ENCODE measurements at places on chromosomes 3 and 15.

DNA sequence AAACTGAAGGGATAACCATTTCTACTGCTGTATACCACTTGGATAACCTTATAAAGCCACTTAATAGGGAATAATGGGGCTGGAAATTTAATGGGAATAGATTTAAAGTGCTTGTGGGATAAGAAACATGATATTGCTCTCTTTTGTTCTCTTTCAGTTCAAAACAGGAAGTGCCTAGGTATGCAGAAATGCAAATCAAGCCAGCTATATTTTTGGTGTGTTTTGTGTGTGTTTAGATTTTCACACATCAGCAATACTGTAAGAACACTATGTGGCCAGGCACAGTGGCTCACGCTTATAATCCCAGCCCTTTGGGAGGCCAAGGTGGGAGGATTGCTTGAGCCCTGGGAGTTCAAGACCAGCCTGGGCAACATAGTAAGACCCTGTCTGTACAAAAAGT is 442.3 kb upstream of the TPRG1 start:
- no peak for DNase-seq

DNA sequence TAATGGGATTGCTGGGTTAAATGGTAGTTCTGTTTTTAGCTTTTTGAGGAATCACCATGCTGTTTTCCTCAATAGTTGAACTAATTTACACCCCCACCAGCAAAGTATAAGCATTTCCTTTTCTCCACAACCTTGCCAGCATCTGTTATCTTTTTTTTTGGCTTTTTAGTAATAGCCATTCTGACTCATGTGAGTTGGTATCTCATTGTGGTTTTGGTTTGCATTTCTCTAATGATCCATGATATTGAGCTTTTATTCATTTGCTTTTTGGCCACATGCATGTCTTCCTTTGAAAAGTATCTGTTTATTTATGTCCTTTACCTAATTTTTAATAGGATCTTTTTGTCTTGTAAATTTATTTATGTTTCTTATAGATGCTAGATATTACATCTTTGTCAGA is 288.2 kb downstream of the EPHA6 start:
- DNase-seq, result no peak

DNA sequence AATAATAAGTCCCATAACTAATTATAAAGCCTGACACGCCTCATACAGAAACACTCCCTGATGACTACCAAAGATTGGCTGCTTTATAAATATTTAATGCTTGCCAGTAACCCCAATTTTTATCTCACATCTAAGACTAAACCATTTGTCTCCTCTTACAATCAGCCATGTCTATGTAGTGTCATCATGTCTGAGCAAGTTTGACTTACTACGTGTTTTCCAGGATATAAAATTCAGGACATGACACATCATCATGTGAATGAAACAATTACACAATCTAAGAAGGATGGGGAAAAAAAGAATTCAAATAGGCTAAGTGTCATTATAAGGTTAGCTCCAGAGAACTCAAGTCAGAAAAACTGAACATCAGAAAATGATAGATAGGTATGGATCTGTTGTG is 208.7 kb downstream of the MECOM start:
- no peak for DNase-seq

- no peak for DNase-seq
These were observed 25.5 kb upstream of the NUDT16 start for GRCh38 chr3:131356006-131356595.

GRCh38 chr15:78301828-78302227 is 2.4 kb upstream of the SKIC8 start:
- no peak for DNase-seq

DNA sequence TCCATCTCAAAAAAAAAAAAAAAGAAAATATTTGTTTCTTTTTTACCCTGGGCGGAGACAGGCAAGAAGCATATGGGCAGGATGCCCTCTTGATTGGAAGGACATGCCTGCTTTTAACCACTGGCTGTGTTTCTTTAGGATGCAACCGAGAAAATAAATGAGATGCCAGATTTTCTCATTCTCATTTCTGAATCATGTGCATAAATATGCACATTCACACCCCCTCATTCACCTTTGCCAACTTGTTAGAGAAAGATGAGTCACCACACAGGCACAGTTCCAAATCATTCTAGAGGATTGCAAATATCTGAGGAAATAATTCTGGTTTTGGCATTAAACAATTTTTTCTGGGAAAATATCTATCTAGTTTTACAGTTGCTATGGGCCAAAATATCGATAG is 3.3 kb downstream of the LIPH start:
- no peak for DNase-seq

- DNase-seq, result no peak
These were observed 192.5 kb downstream of the GOLGA6L6 start for GRCh38 chr15:20348900-20349773.

DNA sequence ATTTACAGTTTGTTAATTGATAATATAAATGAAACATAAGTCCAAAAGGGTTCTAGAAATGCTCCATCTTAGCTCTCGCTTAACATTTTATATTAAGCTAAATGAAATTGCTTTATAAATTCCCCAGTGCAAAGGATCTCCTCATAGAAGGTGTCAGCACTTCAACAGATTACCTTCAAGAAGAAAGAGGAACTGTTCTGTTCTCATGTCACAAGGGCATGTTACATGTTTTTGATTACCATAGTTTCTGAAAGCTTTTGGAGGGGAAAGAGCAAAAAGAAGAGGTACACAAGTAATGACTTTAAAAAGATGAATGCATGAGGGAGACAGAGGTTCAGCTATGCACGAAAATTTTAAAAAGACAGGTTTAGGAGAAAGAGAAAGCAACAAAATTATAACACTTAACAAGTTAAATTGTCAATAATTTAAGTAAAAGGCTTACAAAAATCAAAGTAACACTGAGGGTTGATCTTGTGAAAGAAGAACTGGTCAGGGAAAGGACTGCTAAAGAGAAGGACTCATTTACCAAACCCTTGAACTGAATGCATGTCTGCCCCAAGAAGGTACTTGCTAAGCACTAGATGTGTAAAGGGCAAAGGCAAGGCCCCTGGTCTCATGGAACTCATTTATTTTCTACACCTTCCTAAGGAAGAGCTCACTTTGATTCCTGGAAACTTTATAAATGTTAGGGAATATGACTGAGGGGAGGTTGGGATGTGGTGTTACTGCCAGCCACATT is 45.1 kb downstream of the CCDC191 start:
- no peak for DNase-seq

DNA sequence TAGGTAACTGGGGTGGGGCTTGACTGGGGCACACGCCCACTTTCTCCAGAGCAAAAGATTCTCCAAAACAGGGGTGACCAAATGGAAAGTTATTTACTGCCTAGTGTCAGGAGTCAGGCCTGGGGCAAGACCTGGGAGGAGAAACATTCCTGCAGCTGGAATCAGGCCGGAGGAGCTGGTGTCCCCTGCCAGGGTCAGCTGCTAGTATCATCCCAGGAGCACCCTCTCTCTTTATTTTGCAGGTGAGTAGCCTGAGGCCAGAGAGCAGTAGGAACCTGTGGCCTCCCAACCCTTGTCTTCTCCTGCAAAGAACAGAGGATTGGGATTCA is 32.9 kb downstream of the DNAJB8 start:
- DNase-seq, result no peak

DNA sequence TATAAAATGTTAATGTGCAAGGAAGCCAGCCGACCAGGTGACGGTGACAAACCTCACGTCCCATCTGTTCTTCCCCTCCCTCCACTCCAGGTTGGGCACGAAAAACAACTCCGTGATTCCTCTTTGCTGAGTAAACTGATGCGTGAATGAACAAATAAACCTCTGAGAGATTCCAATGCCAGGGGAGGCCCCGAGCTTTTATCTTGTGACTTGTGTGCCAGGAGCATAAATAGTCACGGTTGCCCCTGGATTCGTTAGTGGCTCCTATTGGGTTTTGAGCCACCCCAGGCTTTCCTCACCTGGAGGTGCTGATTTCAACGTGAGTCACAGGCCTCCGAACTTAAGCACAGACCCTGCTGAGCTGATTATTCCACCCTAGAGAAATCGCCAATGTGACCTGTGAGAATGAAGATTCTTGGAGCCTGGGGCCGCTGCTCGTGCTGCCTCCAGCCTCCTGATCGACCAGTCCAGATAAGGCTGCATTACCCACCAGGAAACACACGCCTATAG is 119.2 kb downstream of the SHQ1 start:
- DNase-seq, result no peak

GRCh38 chr15:73781038-73781925 is 28.1 kb upstream of the INSYN1 start:
- DNase-seq, result peak; percentile 28

DNA sequence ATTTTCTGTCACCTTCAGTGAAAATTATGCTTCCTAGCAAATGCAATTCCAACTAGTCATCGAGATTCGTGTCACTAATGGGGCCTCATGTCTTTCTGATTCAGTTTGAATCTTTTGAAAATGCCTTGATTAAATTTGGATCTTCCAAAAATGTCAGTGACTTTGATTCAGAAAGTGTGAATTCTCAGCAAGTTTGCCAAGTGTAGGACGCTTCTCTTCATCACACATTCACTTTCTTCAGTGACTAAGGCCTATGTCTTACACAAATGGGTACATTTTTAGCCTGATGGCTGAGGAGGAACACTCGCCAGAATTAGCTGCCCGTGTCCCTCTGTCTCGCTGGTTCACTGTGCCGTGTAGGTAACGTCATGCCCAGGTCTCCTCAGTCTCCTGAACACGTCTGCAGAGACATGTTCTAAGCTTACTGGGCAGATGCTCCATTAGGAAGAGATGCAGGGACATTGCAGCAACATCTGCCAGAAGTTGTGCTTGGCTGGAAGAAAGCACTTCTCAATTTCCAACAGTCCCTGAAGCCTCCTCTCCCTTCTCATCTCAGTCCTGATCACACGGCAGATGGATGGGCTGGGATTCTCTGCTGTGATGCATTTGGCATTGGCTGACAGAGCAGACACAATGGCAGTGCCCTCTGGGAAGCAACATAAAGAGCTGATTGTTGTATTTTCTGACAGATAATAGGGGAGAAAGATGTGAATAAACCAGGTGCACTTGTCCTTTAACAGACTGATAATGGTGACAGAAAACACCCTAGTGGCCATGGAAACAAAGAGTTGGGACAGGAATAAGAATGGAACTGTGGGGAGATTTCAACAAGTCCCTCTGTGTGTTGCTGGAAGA is 29.1 kb upstream of the LYZL4 start:
- DNase-seq, result no peak

- DNase-seq, result no peak
These were observed 28.1 kb downstream of the CCRL2 start for GRCh38 chr3:46435081-46435726.

DNA sequence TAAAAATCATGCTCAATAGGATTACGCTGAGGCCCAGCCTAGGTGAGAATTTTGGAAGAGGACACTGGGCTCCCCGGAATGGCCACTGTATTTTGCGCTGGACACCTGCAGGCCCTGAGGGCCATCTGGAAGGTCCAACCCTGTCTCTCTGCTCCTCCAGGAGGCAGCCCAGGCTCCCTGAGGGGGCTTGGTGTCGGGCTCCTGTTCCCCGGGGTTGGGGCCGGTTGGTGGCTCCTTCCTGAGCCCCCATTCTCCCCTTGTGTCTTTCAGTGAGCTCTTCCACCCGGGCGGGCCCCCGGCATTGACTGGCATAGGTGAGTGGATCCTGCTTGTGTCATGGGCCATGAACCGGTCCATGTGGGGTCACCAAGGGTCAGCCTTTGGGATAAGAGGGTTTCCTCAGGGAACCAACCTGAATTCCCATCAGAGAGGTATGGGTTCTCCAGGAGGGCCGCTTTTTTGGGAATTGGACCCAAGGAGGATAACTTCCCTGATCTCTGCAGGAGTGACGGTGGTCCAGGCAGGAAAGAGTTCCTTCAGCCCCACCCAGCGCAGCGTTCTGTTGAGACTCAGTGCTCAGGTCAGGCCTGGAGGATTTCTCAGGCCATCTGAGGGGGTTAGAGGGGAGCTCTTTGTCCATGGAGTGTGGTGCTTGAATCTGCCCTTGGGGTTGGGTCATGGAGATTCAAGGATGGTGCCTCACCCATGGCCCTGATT is 187.8 kb downstream of the UBE3A start:
- DNase-seq, result no peak

DNA sequence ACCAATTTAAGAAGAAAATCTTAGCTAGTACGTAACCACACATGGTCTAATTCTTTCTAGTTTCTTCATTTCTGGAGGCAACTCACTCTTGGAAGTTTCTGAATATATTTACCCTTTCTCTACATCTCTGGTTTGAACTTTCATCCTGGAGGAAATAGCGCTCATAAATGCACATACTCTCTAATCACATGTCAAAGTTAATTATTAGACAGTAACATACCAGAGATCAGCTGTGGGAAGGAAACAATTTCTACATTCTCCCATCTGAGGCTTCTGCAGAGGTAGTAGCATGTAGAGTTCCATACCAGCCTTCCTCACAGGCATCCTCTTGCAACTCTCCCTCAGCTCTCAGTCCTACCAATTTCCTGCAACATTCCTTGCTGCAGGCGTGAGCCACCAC is 132.5 kb downstream of the RBPMS2 start:
- no peak for DNase-seq

GRCh38 chr15:39631357-39631756 is 50.5 kb downstream of the THBS1 start:
- DNase-seq, result no peak

DNA sequence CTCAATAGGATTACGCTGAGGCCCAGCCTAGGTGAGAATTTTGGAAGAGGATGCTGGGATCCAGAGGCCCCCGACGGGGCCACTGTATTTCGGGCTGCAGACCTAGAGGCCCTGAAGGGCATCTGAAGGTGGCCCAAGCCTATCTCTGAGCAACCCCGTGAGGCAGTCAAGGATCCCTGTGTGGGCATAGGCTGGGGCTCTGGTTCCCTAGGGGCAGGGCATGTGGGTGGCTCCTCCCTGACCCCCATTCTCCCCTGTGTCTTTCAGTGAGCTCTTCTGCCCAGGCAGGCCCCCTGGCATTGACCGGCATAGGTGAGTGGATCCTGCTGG is 216.0 kb downstream of the SNRPN start:
- DNase-seq, result no peak

DNA sequence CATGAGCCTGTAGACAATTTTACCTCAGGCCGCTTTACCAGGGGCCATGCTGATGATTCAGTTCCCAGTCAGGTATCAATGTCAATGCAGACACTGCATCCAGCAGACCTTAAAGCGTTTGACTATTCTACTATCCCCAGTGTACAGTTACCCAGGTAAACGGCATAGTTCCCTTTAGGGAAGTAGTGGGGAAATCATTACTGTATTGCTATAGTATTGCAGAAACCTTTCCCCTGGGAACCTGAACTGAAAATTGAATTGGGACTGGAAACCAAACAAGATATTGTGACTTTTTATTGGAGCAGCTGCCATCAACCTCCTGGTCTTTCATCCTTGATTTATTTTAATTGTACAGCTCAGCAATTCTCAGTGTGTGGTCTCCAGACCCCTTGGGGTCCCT is 6.6 kb upstream of the INAFM2 start:
- DNase-seq, result no peak

DNA sequence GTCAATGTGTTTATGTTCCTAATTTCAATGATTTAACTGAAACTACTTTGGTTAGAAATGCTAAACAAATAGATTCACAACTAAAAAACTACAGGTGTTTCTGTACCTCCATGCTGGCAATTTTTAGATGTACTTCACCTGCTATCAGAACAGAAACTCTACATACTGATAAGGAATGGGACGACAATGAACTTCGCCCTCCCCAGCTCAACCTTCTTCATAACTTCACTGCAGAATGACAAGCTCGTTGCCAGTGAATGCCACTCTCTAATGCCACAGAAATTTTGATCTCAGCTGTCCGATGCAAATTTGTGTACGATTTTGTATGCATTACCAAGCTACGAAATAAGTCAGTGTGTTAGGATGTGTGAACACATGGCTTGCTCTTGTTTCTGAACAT is 133.4 kb downstream of the FOXP1 start:
- no peak for DNase-seq
